ENCODE measurements at places on chromosomes 12 and 14.
A peak's percentile ranks its signal among the peaks of the same experiment; 100 is the strongest.

DNA sequence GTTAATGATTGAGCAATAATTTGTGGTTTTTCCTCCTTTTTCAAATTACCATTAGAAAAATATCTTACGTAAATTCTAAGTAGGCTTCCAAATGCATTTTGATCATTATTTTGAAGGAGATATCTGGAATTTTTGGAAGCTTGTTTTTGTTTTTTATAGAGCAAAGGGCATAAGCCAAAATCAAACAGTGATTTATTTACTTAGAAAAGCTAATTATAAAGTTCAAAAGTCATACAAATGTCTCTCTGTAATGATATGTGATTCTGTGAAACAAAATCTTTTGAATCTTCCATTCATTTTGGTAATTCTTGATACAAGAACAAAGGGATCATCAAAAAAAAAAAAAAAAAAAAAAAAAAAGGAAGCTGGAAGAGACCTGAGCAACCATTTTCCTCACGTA is 416.8 kb downstream of the ETNK1 start:
- DNase-seq, result no peak

DNA sequence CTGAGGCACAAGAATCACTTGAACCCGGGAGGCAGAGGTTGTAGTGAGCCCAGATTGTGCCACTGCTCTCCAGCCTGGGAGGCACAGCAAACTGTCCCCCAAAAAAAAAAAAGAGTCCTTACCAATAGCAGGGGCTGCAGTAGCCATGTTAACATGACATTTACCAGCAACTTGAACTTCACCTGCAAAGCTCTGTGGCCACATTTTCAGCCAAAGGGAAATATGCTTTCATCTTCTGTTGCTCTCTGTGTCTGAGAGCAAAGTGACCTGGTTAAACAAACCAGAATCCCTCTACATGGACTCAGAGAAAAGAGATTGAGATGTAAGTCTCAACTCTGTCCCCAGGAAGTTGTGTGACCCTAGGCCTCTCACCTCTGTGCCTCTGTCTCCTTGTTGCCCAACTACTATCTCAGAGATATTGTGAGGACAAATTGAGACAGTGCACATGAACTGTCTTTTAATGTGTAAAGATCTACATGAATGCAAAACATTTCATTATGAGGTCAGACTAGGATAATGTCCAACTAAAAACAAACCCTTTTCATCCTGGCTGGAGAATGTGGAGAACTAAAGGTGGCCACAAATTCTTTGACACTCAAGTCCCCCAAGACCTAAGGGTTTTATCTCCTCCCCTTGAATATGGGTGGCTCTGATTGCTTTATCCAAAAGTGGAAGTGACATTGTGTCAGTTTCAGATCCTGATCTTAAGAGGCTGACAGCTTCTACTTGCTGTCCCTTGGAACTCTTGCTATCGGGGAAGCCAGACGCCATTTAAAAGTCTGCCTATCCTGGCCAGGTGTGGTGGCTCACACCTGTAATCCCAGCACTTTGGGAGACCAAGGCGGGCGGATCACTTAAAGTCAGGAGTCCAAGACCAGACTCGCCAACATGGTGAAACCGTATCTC is 24.7 kb upstream of the P2RX4 start:
- peak; percentile 63 for DNase-seq

DNA sequence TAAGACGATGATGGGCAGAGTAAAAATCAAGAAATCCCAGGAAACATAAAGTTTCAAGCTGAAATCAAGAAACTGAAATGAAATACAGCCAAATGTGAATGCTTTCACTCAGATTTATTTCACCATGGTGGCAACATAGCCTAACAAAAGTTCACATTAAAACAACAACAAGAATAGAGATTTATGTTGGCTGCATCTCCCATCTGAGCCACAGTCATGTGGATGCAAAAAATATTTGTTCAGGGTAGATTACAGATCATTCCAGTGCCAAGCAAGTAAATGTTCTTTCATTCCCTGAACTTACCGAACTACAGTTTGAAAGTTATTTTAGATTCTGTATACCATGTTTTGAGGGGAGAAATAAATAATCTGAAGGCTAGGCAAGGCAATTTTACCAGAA is 159.9 kb upstream of the TMTC1 start:
- no peak for DNase-seq

DNA sequence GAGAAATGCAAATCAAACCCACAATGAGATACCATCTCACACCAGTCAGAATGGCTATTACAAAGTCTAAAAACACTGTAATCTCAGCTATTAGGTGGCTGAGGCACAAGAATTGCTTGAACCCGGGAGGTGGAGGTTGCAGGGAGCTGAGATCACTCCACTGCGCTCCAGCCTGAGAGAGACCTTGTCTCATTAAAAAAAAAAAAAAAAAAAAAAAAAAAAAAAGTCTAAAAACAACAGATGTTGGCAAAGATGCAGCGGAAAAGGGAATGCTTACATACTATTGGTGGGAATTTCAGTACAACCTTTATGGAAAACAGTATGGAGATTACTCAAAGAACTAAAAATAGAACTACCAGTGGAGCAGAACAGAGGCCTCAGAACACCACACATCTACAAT is 19.0 kb upstream of the ATF7 start:
- DNase-seq, result no peak

GRCh38 chr14:31692376-31692781 is 131.2 kb downstream of the NUBPL start:
- no peak for DNase-seq

DNA sequence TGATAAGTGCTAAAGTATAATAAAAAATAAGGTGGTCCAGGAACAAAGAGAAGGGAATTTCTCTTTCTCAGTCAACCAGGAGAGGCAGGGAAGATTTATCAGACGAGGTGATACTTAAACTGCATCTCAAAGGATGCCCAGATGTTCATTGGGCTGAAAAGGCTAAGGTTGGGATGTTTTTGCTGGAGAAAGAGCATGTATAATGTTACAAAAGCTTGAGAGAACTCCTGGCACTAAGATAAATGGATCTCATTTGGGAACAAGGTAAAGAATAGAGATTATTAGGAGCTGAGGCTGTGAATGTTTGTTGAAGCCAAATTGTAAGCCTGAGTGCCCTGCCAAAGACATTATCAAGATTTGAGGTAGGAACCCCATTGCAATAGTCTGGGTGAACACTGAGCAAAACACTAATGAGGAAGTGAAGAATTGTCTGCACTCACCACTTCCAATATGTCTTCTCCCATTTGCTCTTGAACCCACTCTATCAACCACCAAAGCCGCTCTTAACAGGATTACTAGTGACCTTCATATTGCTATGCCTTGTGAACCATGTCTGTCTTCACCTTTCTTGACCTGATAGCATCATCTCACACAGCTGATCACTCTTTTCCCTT is 149.0 kb upstream of the ARID2 start:
- no peak for DNase-seq

DNA sequence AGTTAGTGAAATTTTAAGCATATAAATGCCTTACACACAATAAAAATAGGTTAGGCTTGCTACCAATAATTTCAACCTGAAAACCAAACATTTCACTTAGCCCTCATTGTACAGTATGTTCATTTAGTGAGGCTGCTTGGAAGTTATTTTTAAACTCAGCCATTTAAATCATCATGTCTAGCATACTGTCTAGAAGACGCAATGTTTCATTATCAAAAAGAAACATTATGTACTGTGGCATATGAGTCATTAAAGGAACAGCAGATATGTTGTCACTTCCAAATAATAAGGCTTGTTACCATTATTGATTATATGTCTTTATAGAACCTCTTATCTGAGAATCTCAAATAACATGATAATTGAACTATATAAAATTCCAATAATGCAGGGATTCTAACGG is 304.7 kb downstream of the RMST start:
- DNase-seq, result peak; percentile 13

GRCh38 chr12:94333396-94333795 is 126.3 kb downstream of the CEP83 start:
- DNase-seq, result peak; percentile 60

GRCh38 chr12:64058541-64059265 is 163.4 kb downstream of the KICS2 start:
- DNase-seq, result no peak

DNA sequence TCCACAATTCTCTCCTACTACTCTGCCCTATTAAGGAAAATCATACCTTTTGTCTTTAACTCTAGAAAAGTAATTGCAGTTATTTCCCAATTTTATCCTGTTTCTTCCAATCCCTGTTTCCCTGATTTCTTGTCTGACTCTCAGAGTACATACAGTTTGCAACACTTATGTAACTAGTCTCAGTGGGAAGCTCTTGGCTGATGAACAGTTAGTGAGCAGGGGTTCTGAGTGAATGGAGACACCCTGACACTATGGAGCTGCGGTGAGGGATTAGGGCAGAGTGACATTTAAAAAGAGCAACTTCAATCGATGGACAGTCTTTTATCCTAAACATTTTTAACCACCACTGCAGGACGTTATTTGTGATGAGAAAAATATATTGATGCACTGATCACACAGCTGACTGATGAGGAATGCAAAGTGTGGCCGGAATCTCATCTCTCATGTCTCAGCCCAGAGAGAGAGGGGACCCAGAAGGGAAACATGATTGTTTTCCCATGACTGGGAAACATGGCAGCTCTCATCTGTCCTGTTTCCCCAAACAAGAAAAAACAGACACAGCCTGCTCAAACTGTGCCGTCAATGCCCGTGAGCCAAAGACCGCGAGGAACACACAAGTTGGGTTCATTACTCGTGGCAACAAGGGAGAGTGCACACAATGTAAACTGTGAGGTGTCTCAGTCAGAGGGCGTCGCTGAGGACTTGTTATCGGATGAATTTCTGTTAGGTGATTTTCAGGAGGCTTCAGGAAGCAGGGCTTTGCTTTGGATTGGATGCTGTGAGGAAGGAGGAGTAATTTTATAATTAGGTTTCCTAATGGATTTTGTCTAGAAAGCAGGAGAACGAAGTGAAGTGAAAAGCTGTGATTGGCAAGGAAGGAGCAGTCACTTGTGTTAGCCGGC is 5.2 kb upstream of the SLC6A13 start:
- DNase-seq, result no peak

- DNase-seq, result no peak
Observed at GRCh38 chr14:32492457-32492856, 163.4 kb downstream of the AKAP6 start.

GRCh38 chr12:75207338-75208083 is 2.1 kb downstream of the KCNC2 start:
- DNase-seq, result no peak

GRCh38 chr12:22333713-22334409 is 646 bp downstream of the ST8SIA1 start:
- DNase-seq, result no peak

DNA sequence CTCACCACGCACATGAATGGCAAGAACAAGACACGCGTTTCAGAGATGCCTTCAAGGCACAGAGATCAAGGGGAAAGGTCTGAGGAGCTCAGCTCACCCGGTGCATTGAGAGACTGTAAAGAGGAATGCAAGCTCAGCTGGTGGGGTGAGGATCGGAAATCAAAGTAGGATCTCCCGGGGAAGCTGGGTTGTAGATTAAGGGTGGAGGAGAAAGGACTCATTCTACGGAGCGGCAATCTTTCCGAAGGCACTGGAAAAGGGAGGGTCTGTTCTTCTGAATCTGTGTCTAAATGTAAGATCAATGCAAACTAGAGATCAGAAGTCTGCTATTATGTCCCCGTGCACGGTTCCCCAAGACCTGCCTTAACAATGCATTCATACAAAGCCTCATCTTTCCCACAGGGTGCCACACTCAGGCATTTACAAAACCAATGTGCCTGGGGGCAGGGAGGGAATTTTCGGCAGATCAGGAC is 41.6 kb upstream of the PYGL start:
- no peak for DNase-seq

- no peak for DNase-seq
Observed at GRCh38 chr12:2386566-2386965, 333.8 kb downstream of the CACNA1C start.

GRCh38 chr12:2295941-2296461 is 243.2 kb downstream of the CACNA1C start:
- DNase-seq, result no peak

GRCh38 chr12:82866227-82866775 is 179.6 kb downstream of the TMTC2 start:
- no peak for DNase-seq

GRCh38 chr14:31954991-31955390 is 122.1 kb upstream of the ARHGAP5 start:
- no peak for DNase-seq

- peak; percentile 96 for DNase-seq
Observed at GRCh38 chr12:56193025-56193578, 3.8 kb upstream of the SMARCC2 start.

- no peak for DNase-seq
Observed at GRCh38 chr12:40011775-40012129, 94.1 kb downstream of the SLC2A13 start.

DNA sequence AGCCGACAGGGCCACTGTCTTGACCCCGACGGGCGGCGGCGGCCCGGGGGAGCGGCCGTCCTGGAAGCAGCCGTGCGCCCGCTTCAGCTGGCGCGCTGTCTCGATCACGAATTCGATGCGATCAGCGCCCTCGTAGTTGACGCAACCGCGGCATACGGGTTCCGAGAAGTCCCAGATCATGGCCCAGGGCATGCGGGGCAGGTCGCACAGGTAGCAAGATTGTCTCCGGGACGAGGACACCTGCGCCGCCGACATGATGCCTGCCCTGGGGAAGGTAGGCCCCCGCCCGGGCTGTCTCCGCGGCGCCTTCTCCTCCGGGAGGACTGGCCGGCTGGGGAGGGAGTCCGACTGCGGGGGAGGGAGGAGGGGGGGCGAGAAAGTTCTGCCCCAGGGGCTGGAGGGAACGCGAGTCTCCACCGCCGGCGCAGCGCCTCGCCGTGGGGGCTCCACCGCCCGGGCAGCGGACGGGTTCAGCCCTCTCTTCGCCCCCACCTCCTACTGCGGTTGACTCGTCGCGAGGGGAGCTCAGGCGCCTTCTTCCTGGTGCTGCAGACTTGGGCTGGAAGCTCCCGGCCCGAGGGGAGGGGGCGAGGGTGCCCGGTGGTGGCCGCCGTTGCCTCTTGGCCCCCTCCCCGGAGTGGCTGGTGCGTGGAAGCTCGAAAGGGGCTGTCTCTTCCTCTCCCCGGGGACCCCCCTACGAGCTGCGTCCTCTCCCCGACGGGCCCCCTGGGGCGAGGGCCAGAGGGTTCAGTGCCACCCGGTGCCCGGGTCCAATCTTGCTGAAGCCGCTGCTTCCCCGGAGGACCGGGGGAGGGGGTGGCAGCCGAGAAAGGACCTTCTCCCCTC is 747 bp downstream of the IRF2BPL start:
- DNase-seq, result peak; percentile 78

GRCh38 chr14:68774771-68775613 is 17.9 kb downstream of the ZFP36L1 start:
- no peak for DNase-seq

GRCh38 chr14:20219033-20219432 is 4.5 kb upstream of the OR11H6 start:
- DNase-seq, result peak; percentile 8

DNA sequence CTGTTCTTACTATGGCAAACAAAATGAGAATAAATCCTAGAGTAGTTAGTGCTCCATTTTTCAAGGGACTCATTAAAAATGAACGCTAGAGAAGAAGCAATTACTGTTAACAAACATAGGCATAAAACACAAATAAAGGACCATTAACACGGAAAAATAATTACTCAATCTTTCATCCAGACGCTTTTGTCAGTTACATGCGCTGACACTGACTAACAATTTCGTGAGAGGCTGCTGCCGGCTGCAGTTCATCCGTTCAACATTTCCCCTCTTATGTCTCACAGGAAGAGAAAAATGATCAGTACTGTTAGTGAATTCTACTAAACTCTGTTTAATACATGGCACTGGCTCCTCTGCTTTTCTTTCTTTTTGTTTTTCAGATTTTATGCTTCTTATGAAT is 472.7 kb upstream of the FLRT2 start:
- no peak for DNase-seq

GRCh38 chr14:72808564-72808963 is 85.3 kb downstream of the DPF3 start:
- DNase-seq, result no peak

Data from OCI-M1 (cell line).